ENCODE measurements at places on chromosomes 16 and 17. TPM values are rescaled to one million over a fixed set of nuclear protein-coding genes. Genes with fewer than 3 reads are reported as not detected.

The ANKRD11 gene
- total RNA-seq: 95.9 TPM

GRCh38 chr16:1762879-1763520 is 8.3 kb downstream of the NME3 start:
- DNase-seq: no peak

The IL34 gene
- total RNA-seq: 111 TPM

GRCh38 chr16:931626-932500 is 38.9 kb downstream of the LMF1 start:
- no peak for DNase-seq

The CHST4 gene
- total RNA-seq: not detected

DNA sequence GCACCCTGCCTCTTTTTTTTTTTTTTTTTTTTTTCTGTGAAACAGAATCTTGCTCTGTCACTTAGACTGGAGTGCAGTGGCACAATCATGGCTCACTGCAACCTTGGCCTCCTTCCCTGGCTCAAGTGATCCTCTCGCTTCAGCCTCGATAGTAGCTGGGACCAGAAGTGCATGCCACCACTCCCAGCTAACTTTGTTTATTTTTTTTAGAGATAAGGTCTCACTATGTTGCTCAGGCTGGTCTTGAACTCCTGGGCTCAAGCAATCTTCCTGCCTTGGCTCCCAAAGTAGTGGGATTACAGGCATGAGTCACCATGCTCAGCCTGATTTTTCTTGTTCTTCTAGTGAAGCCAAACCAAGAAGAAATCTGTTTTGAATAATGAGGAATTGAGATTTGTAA is 25.0 kb downstream of the CDK12 start:
- peak; percentile 31 for DNase-seq

GRCh38 chr17:29742210-29742513 is 119.5 kb upstream of the CORO6 start:
- no peak for DNase-seq

DNA sequence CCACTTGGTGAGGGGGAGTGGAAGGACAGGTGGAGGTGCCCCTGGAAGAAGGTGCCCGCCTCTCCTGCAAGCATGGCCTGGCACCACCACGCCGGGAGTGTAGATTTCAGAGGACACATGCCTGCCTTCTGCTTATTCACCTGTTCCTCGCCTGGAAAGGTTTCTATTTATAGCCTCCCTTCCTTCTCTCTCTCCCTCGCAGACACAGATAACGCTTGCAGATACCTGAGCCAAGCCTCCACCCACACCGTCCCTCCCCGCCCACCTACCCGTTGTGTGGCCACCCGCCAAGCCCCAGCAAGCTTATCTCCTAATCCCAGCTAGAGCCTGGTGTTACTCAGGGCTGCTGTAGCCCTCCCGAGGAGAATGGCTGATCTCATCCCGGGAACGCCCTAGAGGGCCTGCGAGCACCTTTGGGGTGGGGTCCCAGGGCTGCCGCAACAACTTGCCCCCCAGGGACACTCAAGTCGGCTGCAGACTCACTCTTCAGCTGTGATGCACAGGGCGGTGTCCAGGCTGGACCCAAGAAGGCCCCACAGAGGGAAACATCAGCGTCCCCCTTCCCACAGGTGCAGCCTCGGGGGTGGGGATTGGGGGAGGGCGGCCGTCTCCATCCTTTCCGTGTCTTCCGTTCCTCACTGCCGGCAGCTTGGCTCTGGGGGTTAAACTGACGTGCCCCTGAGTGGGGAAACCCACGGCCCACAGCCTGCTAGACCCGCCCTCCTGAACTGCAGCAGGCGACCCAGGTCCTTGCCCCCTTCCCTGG is 1.9 kb upstream of the SNAI3 start:
- peak; percentile 84 for DNase-seq

GRCh38 chr16:55703003-55704001 is 47.5 kb downstream of the SLC6A2 start:
- DNase-seq: peak; percentile 85

The KRTAP1-1 gene
- total RNA-seq: not detected

DNA sequence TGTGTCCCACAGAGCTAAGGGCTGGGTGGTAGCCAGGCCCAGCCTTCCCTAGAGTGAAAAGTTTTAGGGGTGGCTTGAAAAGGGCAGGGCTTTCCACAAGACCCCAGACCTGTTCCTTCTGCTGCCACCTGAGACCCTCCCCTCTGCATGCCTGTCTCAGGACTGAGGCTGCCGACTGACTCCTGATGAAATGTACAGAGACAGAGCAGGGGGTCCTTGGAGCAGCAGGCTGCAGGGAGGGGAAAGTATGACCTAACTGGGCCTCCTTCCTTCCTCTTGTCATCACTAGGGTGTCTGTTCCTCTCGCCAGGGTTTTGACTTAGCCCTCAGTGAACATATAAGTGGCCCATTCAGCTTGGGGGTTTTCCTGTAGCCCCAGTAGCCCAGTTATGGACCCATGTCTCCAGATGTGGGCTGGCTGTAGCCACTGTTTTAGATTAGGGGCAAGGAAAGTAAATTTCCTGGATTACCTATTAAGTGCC is 14.9 kb upstream of the NFATC3 start:
- DNase-seq: no peak

- no peak for DNase-seq
Measured at GRCh38 chr17:8857919-8858318, 9.6 kb downstream of the PIK3R6 start.

DNA sequence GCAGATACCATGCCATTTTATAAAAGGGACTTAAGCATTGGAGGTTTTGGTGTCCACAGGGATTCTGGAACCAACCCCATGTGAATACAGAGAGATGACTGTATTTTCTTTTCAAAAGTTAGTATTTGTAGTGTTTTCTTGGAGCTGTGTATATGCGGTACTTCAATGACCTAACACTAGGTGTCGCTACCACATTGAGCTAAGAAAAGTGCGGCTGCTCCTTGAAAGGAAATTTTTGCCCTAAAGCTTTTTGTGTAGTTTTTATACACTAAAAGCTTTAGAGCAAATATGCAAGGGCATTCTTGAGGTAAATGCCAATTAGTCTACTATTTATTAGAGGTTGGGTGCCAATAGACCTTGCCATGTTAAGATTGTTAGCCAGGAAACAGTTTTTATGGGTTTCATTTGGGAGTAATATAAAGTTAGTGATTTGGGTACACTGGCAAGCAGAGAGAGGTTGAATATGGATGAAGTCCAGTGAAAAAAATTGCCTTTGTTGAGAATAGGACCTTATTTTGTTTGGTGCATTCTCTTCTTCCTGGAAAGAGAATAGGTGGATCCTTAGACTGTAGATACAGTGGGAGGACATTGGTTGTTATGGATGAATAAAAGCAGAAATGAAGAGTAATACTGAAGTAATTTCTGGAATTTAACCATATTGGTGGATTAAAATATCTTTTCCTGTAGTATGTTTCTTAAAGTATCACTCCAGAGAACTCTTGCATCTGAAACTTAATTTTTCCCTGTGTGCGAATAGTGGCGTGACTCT is 43.3 kb downstream of the BCAS3 start:
- DNase-seq: no peak

- peak; percentile 75 for DNase-seq
Measured at GRCh38 chr17:27329146-27329805, 35.4 kb downstream of the WSB1 start.

- DNase-seq: no peak
Measured at GRCh38 chr17:28667870-28668269, 5.9 kb downstream of the SUPT6H start.

The MPP2 gene
- 0.42 TPM for total RNA-seq
